Esophagus mucosa (tissue), 1 donor: ENCODE measurements at places on chromosomes 5 and 9.

DNA sequence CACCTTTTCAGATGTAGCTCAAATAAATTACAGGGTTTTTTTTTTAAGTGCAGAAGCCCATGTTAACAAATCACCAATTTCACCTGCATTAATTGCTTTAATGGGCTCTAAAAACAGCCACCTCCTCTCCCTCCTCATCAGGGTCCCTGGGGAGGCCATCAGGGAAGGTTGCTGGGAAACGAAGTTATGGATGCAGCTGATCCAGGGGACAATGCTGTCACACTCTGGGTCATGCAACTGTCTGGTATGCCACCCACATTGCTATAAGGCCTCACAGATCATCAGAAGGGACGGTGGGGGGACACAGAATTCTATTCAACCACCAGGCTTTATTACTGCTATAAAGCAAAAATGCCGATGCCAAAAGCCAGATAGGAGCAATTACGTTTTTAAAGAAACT, 9.3 kb downstream of the WHRN start:
- ATAC-seq = no peak

- ATAC-seq = no peak
Observed at GRCh38 chr9:111193095-111193494, 136.9 kb downstream of the OR2K2 start.

GRCh38 chr9:10050016-10050415, 562.8 kb downstream of the PTPRD start:
- no peak for ATAC-seq

DNA sequence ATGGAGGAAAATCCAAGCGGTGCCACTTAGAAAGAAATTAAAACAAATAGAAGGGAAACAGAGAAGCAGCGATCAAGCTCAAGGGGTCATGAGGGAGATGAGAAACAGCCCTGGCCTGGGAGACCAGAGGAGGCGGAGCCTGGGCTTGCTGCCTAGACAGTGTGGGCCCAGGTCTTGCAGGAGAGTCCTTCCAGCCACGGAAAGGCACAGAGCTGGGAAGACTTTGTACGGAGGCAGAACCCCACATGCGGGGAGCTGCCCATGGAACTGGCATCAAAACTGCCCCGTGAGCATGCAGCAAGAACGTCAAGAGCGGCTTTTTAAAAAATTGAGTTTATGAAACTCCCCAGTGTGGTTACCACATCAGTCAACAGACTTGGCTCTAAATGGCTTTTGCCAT, 119.4 kb downstream of the IRX1 start:
- no peak for ATAC-seq

- ATAC-seq = peak; percentile 96
Observed at GRCh38 chr5:132444841-132445639, 45.5 kb downstream of the IRF1 start.

- no peak for ATAC-seq
Observed at GRCh38 chr5:154683101-154683880, 71.9 kb upstream of the LARP1 start.

DNA sequence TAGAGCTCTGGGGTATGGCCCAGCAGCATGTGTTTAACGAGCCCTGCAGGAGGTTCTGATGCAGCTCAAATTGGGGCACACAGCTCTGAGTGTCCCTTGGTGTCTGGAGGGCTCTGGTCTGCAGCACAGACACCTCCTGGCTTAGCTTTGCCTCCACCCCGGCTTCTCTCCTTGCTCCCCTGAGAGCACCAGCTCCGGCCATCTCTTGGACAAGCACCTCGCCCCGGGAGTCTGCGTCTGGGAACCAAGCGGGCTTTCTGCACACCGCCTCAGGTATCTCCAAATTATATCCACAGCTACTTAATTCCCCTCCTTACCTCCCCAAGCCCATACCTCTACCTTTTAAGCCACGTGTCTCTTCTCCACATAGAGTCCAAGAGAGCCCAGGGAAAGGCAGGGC, 83.7 kb upstream of the IRX4 start:
- ATAC-seq = no peak

GRCh38 chr5:157086751-157087359, 22.0 kb downstream of the HAVCR2 start:
- no peak for ATAC-seq

DNA sequence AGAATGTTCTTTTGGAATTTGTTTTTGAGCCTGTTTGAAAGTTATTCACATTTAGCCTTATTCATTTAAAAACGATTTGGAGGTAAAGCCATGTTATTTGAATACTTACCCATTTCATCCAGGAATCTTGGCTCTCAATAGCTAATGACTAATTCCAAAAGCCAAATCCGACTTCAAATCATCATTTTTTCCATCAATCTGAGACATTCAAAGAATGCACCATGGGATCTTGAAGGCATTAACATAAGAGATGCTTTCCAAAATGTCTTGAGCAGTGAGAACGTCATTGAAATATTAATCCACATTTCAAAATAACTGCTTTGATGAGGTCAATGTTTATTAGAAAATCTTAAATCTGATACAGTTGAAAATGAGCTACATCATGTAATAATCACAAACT, 617.0 kb upstream of the RORB start:
- no peak for ATAC-seq

DNA sequence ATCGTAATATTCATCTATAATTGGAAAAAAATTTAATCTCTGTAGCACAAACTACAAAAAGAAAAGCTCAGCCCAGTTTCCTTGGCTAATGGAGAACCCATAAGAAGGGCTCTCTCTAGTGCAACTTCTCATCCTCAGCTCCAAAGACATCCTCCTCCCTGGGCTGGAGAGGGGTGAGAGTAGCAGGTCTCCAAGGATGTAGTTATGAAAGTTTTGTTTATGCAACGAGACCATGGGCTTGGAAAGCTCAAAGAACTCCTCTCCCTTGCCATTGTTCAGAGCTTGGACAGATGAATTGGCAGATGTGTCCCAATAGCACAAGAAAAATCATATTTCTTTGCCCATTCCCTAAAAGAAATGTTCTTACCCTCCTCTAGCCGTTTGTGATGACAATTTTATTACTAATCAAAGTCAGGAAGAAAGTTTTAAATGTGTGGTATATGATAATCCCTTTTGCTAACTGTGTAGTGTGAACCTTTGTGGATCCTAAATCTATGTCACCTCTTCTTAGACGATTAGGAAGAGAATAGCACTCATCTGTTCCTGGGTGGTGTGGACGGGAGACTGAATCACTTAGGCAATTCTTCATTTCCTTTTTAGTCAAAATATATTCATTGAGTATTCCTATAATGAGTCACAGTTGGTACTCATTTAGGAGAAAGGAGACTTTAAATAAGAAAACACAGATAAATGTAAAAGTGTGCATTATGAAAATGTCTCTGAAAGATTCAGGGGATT, 52.2 kb downstream of the GARNL3 start:
- no peak for ATAC-seq

- no peak for ATAC-seq
Observed at GRCh38 chr9:89755821-89756220, 151.0 kb downstream of the GADD45G start.

DNA sequence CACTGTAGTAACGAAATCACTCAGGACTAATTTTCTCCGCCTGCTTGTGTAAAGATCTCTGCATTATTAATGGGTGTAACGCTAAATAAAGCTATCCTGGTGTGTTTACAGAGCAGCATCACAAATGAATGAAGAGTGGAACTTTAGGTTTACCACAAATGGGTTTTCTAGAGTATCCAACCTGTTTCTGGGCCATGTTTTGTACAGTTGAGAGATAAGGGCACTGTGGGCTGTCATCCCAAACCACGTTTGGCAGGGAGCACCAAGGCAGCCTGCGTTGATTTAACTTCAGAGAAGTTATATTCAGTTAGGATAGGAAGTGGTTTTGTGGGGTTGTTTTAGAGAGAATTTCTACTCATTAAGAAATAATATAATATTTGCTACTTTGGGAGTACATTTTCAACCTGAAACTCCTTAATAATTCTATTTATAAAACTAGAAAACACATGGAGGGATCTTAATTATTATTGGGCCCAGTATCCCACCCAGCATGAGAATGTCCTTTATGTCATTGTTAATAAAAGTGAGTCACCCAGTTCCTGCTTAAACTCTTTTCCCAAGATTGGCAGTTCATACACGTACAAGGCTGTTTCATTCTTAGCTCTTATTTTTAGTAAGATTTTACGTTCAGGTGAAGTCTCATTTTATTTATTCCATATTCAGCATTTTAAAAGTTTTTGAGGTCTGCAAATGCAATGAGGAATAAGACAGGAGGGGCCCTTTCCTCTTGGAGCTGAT, 8.0 kb downstream of the KCNN2 start:
- no peak for ATAC-seq

DNA sequence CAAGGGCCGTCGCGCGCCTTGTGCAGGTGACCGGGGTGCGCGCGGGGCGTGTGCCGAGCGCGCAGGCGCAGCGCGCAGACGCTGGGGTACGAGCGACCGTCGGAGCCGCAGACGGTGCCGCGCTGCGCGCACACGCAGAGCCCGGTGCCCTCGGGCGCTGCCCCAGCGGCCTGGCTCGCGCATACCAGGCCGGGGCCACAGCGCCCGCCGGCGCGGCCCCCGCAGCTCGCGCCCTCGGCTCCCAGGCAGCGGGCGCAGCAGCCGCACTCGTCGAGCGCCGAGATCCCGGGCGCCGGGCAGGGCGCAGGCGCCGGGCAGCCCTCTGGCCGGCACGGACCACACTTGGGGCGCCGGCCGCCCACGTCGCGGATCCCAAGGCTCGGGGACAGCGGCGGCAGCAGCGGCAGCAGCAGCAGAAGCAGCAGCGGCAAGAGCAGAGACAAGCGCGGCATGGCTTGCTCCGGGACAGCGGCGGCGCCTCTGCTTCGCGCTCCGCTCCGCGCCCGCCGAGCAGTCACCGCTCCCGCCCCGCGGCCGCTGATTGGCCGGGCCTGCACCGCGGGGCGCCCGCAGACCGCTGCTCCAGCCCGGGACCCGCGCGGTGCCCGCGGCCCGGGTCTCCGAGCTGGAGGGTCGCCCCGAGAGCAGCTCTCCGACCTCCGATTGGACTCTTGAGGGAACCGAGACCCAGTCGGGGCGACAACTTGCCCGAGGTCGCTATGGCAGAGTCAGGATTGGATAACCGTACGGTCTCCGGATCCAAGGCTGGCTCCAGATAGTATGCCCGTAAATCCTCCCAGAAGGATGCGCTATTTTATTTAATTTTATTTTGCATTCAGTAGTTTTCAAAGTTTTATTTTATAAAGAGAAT, at the start of gene IGFBPL1:
Gene IGFBPL1, minus strand, starts transcription at position 482 of the 871 bp plus-strand sequence. Its CDS starts 30 bp downstream, at position 452.
- ATAC-seq = peak; percentile 47

DNA sequence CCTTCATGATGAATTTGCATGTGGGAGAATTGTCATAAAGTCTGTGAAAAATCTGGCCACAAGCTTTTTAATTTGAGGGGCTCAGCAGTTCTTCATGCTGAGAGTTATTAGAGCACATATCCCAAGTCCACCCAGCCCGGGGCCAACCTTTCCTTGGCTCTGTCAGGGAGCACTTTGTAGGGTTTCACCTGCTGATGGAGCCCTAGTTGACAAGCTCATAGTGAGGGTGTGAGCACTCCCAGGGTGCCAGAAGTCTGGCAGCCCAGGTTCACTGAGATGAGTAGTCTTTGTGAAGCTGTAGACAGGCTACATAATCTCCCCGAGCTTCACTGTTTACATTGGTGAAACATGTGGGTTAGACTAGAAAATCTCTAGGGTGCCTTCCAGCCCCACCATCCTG, 97.2 kb upstream of the NREP start:
- ATAC-seq = no peak

DNA sequence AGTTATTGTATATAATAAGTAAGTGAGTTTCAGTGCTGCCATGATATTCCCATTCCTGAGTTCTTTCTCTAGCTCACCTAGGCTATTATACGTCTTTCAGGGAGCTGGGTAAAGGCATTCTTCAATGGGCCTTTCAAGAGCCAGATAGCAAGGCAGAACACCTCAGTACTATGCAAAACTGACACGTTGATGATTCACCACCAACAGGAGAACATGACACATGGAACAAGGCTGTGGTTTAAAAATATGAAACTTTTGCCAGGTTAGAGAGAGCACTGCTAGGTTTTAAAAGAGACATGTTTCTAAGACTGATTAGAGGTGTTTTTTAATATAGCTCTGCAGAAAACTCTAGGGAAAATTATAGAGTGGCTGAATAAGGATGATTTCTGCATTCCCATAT, 95.9 kb downstream of the UGCG start:
- peak; percentile 94 for ATAC-seq

- ATAC-seq = no peak
Observed at GRCh38 chr5:61766141-61766540, 434.1 kb downstream of the ZSWIM6 start.

DNA sequence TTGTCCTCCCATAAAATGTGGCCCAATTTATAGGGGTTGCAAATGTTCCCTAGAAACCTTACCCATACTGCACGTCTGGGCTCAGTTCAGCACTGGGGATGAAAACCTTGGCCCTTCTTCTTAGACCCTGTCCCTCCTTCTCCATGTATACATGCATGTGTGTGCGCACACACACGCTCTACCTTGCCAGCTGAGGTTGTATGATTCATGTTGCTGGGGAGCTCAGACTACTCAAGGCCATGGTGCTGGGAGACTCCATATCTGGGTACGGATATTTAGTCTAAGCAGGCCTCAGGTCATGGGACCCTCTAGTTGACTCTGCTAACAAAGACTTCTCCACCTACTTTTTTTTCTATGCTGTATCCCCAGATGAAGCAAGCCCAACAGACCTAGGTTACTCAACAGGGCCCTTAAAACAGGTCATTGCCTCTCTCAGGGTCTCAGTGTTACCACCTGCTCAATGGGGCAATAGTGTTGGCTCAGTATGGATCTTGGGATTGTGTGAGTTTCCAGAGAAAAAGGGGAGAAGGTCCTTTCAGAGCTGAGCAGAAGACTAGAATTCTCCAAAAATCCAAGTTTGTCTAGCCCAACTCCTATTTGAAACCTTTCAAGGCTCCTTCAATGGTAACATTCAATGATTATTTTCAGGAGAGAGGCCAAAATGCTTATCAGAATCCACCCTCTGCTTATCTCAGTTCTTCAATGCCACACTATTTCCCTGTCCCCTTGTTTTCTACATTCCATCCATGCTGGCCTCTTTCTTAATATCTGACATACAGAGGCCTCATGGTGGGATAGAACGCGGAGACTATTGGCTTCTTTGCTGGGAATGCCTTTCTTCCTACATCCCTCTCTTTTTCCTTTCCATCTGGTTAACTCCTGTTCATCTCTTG, 123.6 kb upstream of the PITX1 start:
- peak; percentile 1 for ATAC-seq

- ATAC-seq = no peak
Observed at GRCh38 chr5:170132269-170132975, 26.7 kb downstream of the FOXI1 start.

DNA sequence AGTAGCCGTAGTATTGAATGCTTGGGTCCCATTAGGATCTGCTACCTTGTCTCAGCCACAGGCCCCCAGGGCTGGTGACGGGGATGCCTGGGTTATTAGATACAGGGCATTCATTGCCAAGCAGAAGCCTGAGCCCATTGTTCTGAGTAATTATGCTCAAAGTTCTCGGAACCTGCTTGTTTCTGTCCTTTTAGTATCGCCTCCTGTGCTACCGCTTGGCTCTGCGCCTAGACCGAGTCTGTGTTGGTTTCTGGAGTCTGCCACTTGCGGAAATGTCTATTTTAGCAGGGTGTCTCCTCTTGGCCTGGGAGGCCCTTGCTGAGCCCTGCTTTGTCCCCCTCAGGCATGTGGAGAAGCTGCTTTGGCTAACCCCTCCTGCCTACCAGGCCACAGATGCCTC, 506.1 kb downstream of the BNC2 start:
- peak; percentile 50 for ATAC-seq
